GM23338 (cell line): ENCODE measurements at places on chromosomes 12 and 14. TPM values are rescaled to one million over a fixed set of nuclear protein-coding genes. Genes with fewer than 3 reads are reported as not detected.

DNA sequence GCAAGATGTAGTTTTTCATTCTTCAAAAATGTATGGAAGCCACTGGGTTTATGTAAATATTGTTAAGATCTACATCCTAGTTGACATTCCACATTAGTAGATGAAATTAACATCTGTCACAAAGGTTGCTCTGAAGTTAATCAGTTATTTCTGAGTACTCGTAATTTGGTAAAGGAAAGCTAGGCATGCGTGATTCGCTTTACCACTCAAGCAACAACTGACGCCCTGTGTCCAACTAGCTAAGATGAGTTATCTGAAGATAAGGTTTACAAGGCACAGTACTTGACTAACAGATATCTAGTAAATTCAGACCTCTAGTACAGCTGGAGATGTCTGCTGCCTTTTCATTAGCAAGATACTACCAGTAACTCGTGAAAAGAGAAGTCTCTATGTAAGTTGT, 14.1 kb downstream of the PRKD1 start:
- DNase-seq, result no peak
- no peaks in the 10 kb centered on the region for H3K36me3 ChIP-seq
- H3K27me3 ChIP-seq, result no peaks in the 10 kb centered on the region
- no peaks in the 10 kb centered on the region for H3K4me1 ChIP-seq
- no peak overlapping the region for H3K27ac ChIP-seq
- H3K4me3 ChIP-seq, result no peak overlapping the region

- no peaks in the 10 kb centered on the region for H3K27me3 ChIP-seq
- H3K4me3 ChIP-seq, result no peak overlapping the region
- DNase-seq, result no peak
- H3K27ac ChIP-seq, result no peak overlapping the region
- H3K36me3 ChIP-seq, result no peaks in the 10 kb centered on the region
Observed at GRCh38 chr12:68237078-68237477, 11.5 kb upstream of the IL26 start.

GRCh38 chr12:51150777-51151176, 22.2 kb downstream of the TFCP2 start:
- no peaks in the 10 kb centered on the region for H3K27me3 ChIP-seq
- peak overlapping the region; percentile 63; the same call in 1 of the 2 replicates for H3K27ac ChIP-seq
- 0 out of 2 replicates have a peak, but pooled peaks cover 9% of the 10 kb centered on the region for H3K4me1 ChIP-seq
- DNase-seq, result no peak

DNA sequence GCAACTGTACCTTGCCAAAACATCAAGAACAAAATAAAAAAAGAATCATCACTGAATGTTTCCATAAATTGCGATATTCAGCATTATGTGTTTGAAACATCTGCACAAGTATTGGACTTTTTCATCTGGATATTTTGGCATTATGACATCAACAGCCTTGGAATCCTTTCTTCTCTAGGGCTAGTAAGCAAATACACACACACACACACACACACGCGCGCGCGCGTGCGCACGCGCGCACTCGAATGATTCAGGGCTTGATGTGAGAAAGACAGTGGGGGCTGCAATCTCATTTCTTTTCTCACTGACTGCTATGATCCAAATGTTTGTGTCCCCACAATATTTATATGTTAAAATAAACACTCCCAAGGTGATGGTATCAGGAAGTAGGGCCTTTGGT, 90.0 kb upstream of the SLC38A4 start:
- no peak for DNase-seq
- no peaks in the 10 kb centered on the region for H3K27me3 ChIP-seq
- H3K27ac ChIP-seq, result no peak overlapping the region
- no peaks in the 10 kb centered on the region for H3K4me1 ChIP-seq
- no peaks in the 10 kb centered on the region for H3K36me3 ChIP-seq

DNA sequence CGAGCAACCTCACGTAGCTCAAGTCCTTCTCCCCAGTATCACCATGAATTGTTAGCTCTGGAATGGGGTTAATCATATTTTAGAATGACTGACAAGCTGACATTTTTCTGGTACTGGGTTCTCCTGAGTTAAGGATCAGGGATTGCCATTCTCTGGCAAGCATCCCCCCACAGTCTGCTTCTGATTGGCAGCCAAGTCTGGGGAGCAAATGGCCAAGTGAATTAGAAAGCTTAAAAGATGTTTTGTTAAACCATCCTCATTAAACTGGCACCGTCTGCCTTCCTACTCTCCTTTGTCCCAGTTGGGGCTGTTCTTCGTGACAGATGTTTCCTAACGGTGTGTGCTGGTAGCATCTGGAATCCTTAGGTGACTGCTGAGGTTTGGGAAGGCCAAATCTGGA, 17.2 kb upstream of the CISTR start:
- no peak for DNase-seq
- H3K4me3 ChIP-seq, result no peak overlapping the region
- peaks cover 61% of the 10 kb centered on the region for H3K27me3 ChIP-seq
- no peak overlapping the region for H3K27ac ChIP-seq

DNA sequence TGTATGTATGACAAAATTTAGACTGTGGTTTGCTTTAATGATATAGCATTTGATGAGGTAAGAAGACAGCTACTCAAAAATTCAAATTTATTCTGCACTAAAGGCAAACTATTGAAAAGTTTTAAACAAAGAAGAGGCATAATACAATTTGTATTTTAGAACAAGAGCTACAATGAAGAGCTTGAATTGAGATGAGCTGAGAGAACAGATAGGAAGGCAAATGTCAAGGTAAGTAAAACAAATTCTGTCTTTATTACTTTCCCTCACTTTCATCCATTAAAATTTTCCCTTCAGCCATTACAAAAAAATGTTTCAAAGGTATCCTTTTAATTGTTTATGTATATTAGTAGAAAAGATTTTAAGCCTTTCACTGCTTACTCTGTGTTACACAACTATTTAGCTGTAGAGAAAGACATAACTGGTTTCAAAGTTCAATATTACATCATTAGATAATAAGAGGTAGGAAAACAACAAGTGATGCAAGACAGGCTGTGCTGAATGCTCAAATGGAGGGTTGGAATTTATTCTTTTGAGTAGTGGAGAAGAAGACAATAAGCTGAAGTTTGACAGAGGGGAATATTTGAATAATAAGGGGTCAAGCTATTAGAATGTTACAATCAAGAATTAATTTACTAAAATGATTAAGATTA, 1334.1 kb downstream of the FSCB start:
- DNase-seq, result no peak
- no peaks in the 10 kb centered on the region for H3K36me3 ChIP-seq
- no peak overlapping the region for H3K4me3 ChIP-seq
- no peaks in the 10 kb centered on the region for H3K27me3 ChIP-seq

GRCh38 chr14:89836830-89837469, 117.6 kb downstream of the EFCAB11 start:
- no peaks in the 10 kb centered on the region for H3K27me3 ChIP-seq
- H3K4me1 ChIP-seq, result peaks cover 10% of the 10 kb centered on the region
- no peak overlapping the region for H3K4me3 ChIP-seq

DNA sequence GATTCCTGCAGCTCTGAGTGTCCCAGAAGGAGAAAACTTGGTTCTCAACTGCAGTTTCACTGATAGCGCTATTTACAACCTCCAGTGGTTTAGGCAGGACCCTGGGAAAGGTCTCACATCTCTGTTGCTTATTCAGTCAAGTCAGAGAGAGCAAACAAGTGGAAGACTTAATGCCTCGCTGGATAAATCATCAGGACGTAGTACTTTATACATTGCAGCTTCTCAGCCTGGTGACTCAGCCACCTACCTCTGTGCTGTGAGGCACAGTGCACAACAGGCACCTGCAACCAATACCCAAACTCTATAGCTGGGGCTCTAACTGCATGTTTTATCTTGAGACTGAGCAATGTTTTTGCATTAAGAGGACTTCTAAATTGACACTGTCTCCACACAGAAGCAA, 379.2 kb upstream of the OR4E1 start:
- H3K4me3 ChIP-seq, result no peak overlapping the region
- no peaks in the 10 kb centered on the region; the same call in 1 of the 2 replicates for H3K4me1 ChIP-seq
- H3K36me3 ChIP-seq, result no peaks in the 10 kb centered on the region
- H3K27ac ChIP-seq, result no peak overlapping the region
- peak; percentile 11 for DNase-seq

DNA sequence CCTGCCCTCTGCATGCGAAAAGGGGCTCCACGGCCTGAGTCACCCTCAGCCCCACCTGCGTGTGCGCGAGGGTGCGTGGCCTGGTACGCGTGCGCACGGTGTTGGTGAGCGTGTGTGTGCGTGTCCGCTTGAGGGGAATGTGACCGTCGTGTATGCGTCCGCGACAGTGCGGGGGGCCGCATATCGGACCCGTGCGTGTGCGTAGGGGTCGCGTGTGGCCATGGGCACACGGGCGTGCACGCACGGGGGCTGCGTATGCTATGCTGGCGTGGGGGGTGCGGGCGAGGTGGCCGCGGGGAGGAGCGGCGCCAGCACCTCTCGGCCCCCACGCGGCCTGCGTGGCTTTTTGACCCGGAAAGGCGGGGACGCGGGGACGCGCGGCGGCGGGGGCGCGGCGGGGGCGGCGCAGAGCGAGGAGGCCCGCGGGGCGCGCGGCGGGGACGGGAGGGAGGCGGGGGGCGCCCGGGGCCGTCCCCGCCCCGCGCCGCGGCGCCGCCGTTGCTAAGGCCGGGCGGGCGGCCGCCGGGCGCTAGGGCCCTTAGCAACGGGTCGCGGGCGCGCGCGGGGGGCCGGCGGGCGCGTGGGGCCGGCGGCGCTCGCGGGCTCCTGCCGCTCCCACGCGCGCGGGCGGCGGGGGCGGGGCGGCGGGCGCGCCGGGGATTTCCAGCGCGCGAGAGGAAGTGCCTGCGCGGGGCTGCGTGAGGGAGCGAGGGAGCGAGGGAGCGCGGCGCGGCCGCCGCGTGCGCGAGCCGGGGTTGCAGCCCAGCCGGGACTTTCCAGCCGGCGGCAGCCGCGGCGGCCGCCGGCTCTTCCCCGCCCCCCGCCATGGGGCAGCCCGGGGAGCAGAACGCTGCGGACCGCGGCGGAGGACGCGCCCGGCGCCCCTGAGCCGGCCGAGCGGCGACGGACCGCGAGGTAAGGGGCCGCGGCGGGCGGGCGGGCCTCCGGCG, at the start of gene TRAF3:
TRAF3 (plus strand) TSS at position 689 of the 950 bp plus-strand sequence. CDS start 92,753 bp downstream, outside the sequence.
- H3K27me3 ChIP-seq, result peaks cover 15% of the 10 kb centered on the region
- peak within 1 kb of the TSS; percentile 85 for H3K4me3 ChIP-seq
- no peaks in the 10 kb centered on the region for H3K36me3 ChIP-seq
- H3K27ac ChIP-seq, result no peak within 1 kb of the TSS

DNA sequence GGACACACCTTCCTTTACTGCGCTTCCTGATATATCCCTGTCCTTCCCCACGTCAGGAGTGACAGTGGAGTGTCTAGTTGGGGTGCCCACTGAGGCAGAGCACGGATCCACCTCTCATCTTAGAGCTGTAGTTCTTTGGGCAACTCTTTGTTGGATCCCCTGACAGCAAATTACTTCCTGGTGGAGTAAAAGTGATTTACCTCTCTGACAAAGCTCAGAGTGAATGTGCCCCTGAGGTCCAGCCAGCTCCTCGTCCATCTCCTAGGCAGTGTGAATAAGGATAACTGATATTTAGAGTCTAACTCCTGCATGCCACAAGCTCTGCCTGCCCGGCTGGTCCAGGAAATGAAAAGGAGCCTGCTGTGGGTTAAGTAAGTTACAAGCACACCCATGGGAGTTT, 16.0 kb downstream of the AHSA1 start:
- no peak for DNase-seq
- peaks cover 10% of the 10 kb centered on the region for H3K4me1 ChIP-seq
- no peak overlapping the region for H3K4me3 ChIP-seq
- H3K27me3 ChIP-seq, result no peaks in the 10 kb centered on the region
- no peaks in the 10 kb centered on the region for H3K36me3 ChIP-seq

- H3K36me3 ChIP-seq, result no peaks in the 10 kb centered on the region; the same call in 1 of the 2 replicates
- peaks cover under 1% of the 10 kb centered on the region; the same call in 1 of the 2 replicates for H3K4me1 ChIP-seq
- peak within 1 kb of the TSS; percentile 95 for H3K27ac ChIP-seq
- DNase-seq, result peak; percentile 73
- peak within 1 kb of the TSS; percentile 78 for H3K4me3 ChIP-seq
Observed at GRCh38 chr12:57772429-57773322, at the start of gene EEF1AKMT3. EEF1AKMT3 (plus strand) TSS chr12:57772614; CDS start chr12:57772725, 111 bp downstream.

EML1 gene
- 18.1 and 24.1 TPM in 2 replicates for total RNA-seq

FZD10 gene
- 0.35 and 0.45 TPM in 2 replicates for total RNA-seq

SYT1 gene
- 37.9 and 48.7 TPM in 2 replicates for total RNA-seq
